Uterus (tissue), 4 donors: ENCODE measurements at places on chromosomes 16 and 17.

GRCh38 chr17:78252111-78252634 lies 20.7 kb downstream of the TMEM235 start:
- DNase-seq: no peak

DNA sequence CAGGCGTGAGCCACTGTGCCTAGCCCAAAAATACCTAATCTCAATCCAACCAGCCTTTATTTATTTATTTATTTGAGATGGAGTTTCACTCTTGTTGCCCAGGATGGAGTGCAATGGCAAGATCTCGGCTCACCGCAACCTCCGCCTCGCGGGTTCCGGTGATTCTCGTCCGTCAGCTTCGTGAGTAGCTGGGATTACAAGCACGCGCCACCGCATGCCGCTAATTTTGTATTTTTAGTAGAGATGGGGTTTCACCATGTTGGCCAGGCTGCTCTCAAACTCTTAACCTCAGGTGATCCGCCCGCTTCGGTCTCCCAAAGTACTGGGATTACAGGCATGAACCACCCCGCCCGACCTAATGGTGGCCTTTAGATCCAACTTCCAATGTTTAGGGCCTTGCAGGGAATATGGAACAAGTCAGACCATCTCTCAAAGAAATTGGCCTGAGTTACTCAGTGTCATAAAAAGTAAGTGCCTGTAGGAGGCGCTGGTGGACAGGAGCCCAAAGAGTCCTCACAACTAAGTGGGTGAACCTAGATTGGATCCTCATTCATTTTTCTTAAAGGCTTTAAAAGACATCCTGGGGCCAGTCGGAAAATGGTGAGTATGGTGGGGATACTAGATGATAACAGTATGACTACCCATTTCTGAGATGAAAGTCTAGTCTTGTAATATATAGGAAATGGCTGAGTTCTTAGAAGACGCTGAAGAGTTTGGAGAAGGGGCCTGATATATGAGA lies 4.6 kb downstream of the ZSCAN10 start:
- no peak for DNase-seq

- DNase-seq: no peak
Observed at GRCh38 chr16:4607841-4608703, 6.6 kb downstream of the UBALD1 start.

GRCh38 chr17:15942207-15942833 lies 2.6 kb upstream of the ADORA2B start:
- DNase-seq: no peak

GRCh38 chr17:69454051-69454450 lies 39.6 kb downstream of the MAP2K6 start:
- no peak for DNase-seq

- no peak for DNase-seq
Observed at GRCh38 chr16:47574091-47575054, 113.2 kb downstream of the PHKB start.

GRCh38 chr17:81034168-81034777 lies 678 bp upstream of the BAIAP2 start:
- DNase-seq: no peak

GRCh38 chr17:26792486-26792885 lies 501.4 kb upstream of the WSB1 start:
- no peak for DNase-seq

- DNase-seq: no peak
Observed at GRCh38 chr17:76353004-76353598, 615 bp downstream of the PRPSAP1 start.

GRCh38 chr17:15124264-15124595 lies 140.9 kb downstream of the PMP22 start:
- no peak for DNase-seq

DNA sequence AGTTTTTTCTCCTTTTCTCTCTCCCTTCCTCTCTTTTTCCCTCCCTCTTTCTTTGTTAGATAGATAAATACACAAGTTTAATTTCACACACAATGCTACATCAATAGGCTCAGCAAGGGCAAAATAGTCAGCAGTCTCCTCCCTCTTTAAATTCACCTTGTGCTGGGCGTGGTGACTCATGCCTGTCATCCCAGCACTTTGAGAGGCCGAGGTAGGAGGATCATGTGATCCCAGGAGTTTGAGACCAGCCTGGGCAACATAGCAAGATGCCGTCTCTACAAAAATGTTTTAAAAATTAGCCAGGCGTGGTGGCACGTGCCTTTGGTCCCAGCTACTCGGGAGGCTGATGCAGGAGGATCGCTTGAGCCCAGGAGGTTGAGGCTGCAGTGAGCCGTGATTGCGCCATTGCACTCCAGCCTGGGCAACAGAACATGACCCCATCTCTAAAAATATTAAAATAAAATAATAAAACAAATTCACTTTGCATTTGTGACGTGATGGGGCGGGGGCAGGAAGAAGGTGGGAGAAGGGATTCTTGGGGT lies 27.4 kb downstream of the IL21R start:
- no peak for DNase-seq

DNA sequence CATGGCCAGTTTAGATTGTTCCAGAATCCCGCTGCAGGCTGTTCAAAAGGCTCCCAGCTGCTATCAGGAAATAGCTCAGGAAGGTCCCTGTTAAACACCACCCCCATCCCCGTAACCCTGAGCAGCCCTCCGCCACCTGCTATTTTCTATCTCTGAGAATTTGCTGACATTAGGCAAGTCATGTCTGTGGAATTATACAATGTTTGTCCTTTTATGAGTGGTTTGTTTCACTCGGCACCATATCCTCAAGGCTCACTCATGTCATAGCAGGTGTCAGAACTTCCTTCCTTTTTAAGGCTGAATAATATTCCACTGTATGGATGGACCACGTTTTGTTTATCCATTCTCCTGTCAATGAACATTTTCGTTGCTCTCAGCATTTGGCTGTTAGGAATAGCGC lies 164.3 kb upstream of the FOXF1 start:
- DNase-seq: no peak

DNA sequence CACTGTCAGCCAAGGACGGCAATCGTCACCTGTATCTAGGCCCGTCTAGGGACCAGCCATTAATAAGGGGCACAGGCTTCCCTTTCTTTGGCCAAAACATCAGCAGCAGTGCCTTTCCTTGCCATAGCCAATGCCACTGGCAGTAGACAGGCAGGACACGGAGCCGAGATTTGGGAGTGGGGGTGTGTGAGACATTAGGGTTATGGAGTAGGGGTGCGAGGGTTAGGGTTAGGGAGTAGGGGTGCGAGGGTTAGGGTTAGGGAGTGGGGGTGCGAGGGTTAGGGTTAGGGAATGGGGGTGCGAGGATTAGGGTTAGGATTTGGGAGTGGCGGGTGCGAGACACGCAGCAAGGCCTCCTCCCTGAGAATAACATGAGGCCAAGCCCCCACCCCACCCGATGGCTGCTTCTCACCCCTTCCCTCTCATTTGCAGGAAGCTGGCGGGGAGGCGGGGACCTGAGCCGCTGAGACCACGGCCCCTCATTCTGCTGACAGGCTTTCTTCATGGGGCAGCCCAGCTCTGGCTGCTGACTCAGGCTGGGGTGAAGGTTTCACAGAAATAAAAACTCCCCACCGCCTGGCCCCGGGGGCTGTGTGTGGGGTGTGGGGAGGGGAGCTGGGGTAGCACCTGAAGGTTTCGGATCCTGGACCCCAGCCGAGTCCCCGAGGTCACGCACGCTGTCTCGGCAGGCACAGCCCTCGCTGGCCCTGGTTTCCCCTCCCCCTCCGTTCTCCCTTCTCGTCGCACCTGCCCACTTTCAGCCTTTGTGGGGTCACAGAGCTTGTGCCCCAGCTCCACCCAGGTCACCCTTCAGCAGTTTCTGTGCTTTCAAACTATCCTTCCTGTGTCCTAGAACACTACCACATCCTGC lies 93.8 kb downstream of the PGS1 start:
- DNase-seq: no peak

DNA sequence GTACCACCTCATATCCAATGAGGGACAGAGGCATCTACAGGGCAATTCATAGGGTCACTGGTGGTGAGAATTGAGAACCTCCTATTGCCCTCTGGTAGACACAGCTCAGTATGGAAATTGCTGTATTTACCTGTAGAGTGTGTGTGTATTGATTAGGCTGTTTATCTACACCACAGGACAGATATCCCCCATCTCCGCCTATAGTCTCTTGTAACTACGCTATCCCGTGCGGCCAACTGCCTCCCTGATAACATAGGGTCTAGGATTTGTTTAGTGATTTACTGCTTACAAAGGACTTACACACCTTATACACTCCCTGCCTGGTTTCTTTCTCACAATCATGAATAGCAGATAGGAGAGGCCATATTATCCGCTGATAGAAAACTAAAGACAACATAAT lies 1.7 kb upstream of the STAT3 start:
- DNase-seq: no peak
